ENCODE measurements at places on chromosomes 1 and 21. TPM values are rescaled to one million over a fixed set of nuclear protein-coding genes. Genes with fewer than 3 reads are reported as not detected.

DNA sequence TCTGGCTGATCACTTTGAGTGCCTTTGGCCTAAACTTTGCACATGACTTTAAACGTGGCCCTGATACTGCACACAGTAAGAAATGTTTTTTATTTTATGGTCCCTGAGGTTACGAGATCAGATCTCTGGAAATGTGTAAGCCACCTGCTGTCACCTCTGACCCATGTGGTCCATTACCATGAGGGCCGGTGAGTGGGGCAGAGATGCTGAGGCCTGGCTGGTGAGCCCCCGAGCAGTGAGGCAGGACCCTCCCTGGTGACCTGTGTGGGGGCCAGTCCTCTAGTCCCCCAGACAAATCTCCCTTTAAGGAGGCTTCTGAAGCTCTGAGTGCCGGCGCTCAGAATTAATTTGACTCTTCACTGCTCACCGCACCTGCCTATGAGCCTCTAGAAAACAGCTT lies 12.4 kb downstream of the TFF3 start:
- no peak overlapping the region for H3K4me3 ChIP-seq
- peaks cover 7% of the 10 kb centered on the region for H3K4me1 ChIP-seq
- H3K36me3 ChIP-seq: no peaks in the 10 kb centered on the region

DNA sequence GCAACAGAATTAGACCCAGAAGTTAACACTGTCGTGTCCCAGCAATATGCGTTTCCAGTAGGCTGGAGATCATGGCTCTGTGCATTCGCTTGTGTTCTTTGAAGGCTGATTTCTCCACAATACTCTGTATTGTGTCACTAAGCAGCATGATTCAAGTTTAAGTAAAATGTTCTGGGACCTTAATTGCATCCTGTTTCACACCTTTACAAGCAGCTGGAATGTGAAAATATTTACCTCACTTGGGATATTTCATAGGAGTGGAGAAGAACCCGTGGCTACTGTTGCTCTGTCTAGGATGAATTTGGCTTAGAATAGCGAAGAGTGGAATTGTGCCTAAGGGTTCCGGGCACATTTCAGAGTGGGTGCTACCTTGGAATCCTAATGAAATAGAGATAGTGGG lies 6.3 kb downstream of the PTGFRN start:
- H3K4me3 ChIP-seq: no peak overlapping the region
- peaks cover 5% of the 10 kb centered on the region for H3K36me3 ChIP-seq
- no peak overlapping the region for H3K27ac ChIP-seq
- no peak for DNase-seq

DNA sequence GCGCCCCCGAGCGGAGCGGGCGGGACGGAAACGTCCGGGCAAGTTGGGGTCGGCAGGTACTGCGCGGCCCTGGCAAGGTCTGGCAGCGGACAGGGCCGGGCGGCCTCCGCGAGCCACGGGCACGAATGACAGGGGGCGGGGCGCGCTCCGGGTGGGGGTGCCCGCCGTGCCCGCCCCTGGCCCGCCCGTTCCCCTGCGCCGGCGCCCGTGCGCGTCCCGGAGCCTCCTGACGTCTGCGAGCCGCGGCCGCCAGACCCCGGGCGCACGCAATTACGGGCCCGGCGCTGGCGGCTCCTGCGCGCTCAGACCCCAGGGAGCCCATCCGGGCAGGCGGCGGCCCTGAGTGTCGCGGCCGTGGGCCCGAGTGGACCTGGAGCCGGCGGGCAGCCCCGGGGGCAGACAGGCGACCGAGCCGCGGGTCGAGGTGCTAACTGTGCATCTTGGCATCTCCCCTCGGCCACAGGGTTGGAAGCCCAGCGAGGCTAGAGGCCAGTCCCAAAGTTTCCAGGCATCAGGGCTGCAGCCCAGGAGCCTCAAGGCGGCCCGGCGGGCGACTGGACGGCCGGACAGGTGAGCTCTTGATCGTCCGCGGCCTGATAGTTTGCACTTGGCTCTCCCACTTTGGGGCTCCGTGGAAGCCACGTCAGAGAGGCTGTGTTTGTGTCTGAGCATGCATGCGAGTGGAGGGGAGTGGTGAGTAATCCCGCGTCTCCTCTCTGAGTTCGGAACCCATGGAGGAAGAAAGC lies 918 bp downstream of the MIB2 start:
- peak overlapping the region; percentile 96 for H3K4me3 ChIP-seq
- H3K36me3 ChIP-seq: peaks cover 18% of the 10 kb centered on the region
- no peak overlapping the region for H3K27ac ChIP-seq
- H3K4me1 ChIP-seq: peaks cover 8% of the 10 kb centered on the region

DNA sequence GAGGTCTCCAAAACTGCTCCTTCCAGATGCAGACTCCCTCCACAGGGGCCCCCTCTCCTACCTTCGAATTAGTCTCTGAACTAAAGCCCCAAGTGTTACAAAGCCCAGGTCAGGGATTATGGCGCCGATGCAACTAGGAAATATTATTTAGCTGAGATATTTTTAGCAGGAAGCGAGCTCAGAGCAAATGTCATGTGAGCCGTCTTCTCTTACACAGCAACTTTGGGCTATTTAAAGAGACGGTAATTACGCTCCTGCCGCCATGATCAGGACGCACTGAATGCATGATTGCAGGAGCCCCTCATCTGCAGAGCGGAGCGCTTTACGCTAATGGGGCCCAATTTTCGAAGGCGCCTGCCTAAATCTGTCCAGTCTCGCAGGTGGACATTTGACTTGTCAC lies 55.3 kb upstream of the TARDBP start:
- no peaks in the 10 kb centered on the region for H3K27me3 ChIP-seq
- H3K4me1 ChIP-seq: peaks cover 4% of the 10 kb centered on the region
- no peak for DNase-seq
- H3K36me3 ChIP-seq: no peaks in the 10 kb centered on the region

DNA sequence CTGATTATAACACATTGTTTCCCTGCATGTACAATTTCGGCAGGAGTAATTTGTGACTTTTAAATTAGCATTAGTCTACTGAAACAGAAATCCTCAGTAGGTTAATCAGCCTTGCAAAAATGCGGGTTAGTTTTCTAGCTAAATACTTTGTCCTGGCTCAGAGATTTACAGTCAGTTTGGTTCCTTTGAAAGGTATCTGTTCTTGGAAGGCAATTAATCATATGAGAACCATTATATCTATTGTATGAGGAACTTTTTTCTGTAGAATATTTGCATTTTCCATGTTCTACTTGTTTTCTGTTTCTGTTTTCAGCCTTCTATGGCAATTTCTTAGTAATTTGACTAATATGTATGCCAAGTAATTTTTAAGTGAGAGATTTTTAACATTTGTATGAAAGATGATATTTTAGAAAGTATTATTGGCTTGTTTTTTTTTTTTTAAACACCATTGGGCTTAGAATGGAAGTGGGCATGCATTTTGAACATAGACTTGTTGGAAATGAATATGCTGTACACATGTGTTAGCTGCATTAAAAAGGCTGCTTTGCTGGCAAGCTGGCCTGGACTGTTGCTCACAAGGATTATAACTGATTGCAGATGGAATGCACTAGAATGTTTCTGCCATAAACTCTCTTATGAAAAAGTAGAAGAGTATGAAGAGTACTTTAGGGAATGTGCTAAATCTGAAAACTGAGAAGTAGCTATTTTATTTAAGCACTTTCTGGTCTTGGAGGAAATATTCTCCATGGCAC lies 26.2 kb downstream of the KIF1B start:
- H3K36me3 ChIP-seq: peaks cover 44% of the 10 kb centered on the region
- H3K4me3 ChIP-seq: no peak overlapping the region
- no peaks in the 10 kb centered on the region for H3K4me1 ChIP-seq

DNA sequence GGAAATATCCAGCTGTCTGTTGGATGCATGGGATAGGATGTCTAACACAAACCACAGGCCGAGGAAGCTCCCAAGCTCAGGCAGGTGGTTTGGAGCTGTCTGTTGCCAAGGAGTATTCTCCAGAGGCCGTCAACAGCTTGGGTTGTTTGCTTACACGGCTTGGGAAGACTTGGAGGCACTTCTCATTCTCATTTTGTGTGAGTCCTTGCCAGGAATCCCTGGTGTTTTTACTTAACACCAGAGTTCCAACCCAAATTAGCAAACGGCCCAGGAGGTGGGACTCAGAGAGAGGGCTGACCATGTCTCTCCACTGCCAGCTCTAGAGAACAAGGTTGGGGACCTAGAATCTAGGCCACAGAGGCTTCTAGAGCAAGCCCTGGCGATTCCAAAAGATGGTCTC lies 72.7 kb upstream of the FAM20B start:
- H3K4me1 ChIP-seq: no peaks in the 10 kb centered on the region
- no peak overlapping the region for H3K27ac ChIP-seq
- no peak overlapping the region for H3K4me3 ChIP-seq
- H3K27me3 ChIP-seq: no peaks in the 10 kb centered on the region

- peaks cover 42% of the 10 kb centered on the region for H3K27me3 ChIP-seq
- H3K27ac ChIP-seq: no peak overlapping the region
- no peaks in the 10 kb centered on the region for H3K36me3 ChIP-seq
- H3K4me3 ChIP-seq: no peak overlapping the region
- DNase-seq: no peak
Observed at GRCh38 chr1:226557424-226557823, 8.9 kb downstream of the STUM start.

GRCh38 chr1:184990204-184990603 lies 15.9 kb upstream of the NIBAN1 start:
- no peaks in the 10 kb centered on the region for H3K36me3 ChIP-seq
- DNase-seq: no peak
- peaks cover 4% of the 10 kb centered on the region for H3K27me3 ChIP-seq
- H3K4me3 ChIP-seq: no peak overlapping the region
- H3K4me1 ChIP-seq: no peaks in the 10 kb centered on the region

GRCh38 chr1:32263744-32264143 lies 12.7 kb downstream of the LCK start:
- no peak for DNase-seq
- H3K27me3 ChIP-seq: no peaks in the 10 kb centered on the region
- H3K36me3 ChIP-seq: no peaks in the 10 kb centered on the region
- no peak overlapping the region for H3K27ac ChIP-seq
- no peak overlapping the region for H3K4me3 ChIP-seq
- no peaks in the 10 kb centered on the region for H3K4me1 ChIP-seq

Gene ITLN2
- 17.5 TPM for total RNA-seq

Gene FAM131C
- total RNA-seq: 0.66 TPM

Gene NBPF20
- 8.3 TPM for total RNA-seq

Gene ACTN2
- total RNA-seq: 0.79 TPM
